Endothelial cell of umbilical vein (primary cell): ENCODE measurements at places on chromosomes 7 and 10. TPM values are rescaled to one million over a fixed set of nuclear protein-coding genes. Genes with fewer than 3 reads are reported as not detected.

DNA sequence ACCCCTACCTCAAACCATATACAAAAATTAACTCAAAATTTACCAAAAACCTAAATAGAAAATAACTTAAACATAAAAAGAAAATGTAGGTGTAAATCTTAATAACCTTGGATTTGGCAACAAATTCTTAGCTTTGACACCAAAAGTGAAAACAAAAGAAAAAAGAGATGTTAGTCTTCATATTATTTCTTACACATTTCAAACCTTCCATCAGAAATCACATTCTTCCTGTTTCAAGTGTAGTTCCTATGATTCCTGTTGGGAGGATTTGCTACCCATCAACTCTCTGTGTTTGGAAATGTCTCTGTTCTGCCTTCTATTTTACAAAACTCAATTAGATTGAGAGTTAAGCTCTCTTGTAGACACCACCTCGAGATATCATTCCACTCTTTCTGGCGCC, 62.0 kb downstream of the GNA12 start:
- no peak for DNase-seq

Gene TDRD1
- total RNA-seq: not detected in 2 replicates

Gene NME8
- total RNA-seq: not detected in 2 replicates

Gene HACD1
- 25.2 and 26.6 TPM in 2 replicates for total RNA-seq

Gene PDE6C
- not detected in 2 replicates for total RNA-seq

Gene ASB10
- not detected in 2 replicates for total RNA-seq
